ENCODE measurements at places on chromosomes 12 and 14. TPM values are rescaled to one million over a fixed set of nuclear protein-coding genes. Genes with fewer than 3 reads are reported as not detected.

Gene TRHDE
- total RNA-seq: not detected

DNA sequence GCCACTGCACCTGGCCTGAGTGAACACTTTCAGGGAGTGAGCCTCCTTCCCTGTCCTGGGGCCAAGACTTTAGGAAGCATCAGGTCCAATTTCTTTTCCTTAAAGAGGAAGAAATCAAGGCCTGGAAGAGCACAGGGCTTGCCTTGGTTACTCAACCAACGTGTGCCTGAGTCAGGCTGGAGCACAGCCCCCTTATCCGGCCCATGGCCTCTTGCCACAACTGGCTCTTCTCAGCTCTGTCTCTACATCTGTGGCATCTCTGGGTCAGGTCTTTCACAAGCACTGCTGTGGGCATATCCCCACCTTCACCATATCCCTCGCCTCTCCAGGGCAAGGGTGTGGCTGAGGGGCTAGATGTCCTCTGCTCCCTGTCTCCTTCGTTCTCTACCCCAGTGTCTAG lies 6.8 kb downstream of the MYH6 start:
- DNase-seq: no peak

- no peak for DNase-seq
These were observed 2.4 kb downstream of the NR4A1 start for GRCh38 chr12:52053536-52054209.

- no peak for DNase-seq
These were observed 5.9 kb downstream of the ITGB7 start for GRCh38 chr12:53201177-53201541.

- DNase-seq: no peak
These were observed 105.1 kb downstream of the PTPN11 start for GRCh38 chr12:112523856-112524255.

- no peak for DNase-seq
These were observed 754.1 kb downstream of the NOVA1 start for GRCh38 chr14:25843481-25844470.

Gene PRB3
- not detected for total RNA-seq

DNA sequence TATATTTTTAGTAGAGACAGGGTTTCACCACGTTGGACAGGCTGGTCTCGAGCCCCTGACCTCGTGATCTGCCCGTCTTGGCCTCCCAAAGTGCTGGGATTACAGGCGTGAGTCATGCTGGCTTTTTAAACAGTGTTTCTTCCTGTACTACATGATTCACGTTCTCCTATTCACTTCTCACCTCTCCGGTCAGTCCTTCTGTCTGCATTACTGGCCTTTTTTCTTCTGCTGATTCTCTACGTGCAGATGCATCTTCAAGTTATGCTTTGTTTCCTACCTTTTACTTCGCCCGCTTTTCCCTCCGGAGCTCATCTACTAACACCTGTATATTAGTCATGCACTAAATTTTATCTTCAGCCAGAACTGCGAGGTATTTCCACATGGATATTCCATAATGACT lies 296.2 kb upstream of the FLRT2 start:
- no peak for DNase-seq

- no peak for DNase-seq
These were observed 53.5 kb downstream of the NUAK1 start for GRCh38 chr12:106085213-106085612.

Gene KRT77
- not detected for total RNA-seq
